ENCODE measurements at places on chromosomes 3 and 15.

DNA sequence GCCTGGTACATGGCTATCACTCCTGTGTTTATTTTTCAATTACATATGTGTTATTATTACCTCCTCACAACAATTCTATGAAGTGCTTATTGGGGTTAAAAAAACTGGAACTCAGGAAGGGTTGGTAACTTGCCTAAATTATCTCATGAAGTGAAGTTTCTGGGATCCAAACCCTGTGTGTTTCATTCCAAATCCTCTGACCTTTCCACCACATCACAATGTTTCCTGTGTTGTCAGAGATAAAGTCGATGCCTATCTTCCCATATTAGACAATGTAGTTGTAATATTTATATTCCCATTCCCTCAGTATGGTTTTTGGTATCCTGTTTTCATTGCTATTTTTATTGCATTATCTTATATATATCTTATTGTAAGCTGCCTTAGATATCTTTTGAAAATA lies 269.1 kb upstream of the CFAP20DC start:
- DNase-seq: no peak

- DNase-seq: peak; percentile 4
Measured at GRCh38 chr3:146781059-146781458, 175.9 kb upstream of the PLSCR5 start.

DNA sequence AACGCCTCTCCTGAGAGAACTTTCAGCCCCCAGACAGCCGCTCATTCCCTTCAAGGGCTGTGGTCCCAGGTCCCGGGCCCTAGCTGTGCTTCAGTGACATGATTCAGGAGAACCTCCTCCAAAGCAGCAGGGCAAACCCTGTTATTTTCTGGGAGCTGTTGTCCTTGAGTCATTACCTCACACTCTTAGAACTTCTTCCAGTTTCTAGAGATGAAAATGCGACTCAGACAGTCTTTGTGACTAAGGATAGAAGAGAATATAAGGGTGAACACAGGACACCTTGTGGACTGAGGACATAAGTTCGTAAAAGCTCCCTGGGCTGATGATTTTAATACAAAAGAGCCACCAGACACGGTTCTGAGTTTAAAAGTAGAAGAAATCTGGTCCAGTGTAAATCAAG lies 203.8 kb downstream of the RORA start:
- DNase-seq: no peak

DNA sequence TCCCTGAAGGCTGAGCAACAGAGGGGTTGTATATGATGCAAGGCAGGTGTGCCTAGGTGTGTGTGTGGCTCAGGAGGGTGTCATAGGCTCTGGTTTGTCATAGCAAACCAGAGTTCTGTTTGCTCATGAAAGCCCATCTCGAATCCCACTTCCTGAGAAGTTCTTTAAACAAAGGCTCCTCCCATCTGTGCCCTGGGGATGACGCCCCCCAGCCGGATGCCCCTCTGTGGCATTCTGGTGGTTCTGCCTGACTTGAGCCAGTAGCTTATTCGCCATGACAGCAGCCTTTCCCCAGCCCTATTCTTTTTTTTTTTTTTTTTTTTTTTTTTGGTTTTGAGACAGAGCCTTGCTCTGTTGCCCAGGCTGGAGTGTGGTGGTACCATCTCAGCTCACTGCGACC lies 45.4 kb downstream of the PDIA5 start:
- DNase-seq: no peak

- peak; percentile 24 for DNase-seq
Measured at GRCh38 chr15:101269479-101270223, 7.6 kb downstream of the SELENOS start.

DNA sequence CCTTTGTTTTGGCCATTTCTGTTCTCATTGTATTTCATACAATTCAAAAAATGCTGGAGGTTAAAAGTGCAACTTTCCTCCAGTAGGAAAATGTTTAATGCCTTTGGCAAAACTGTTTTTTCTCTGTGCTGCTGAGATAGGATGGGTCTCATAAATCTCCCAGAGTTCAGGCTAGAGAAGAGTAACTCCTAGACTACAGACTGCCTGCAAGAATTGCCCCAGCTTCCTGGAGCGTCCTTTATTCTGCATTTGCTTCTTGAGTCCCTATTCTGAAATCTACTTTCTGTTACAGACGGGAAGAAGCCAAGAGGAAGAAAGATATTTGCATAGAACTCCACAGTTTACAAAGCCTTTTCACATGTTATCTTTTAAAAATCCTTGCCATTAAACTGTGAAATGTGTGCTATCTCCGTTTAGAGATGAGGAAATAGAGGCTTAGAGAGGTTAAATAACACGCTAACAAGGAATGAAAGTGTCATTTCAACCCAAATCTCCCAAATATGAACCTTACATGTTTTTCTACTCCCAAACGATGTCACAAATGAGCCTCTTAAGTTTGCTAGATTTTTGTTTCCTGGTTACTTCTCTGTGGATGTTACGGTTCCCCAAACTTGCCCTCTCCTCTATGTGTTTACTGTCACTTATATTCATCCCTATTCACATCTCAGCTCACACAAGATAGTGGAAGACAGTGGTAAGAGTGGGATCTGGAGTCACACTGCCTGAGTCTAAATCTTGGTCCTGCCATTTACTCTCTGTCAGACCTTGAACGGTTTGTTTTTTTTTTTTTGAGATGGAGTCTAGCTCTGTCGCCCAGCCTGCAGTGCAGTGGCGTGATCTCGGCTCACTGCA lies 17.4 kb downstream of the NANOGP8 start:
- DNase-seq: no peak

All from epithelial cell of esophagus (primary cell).